Spleen (tissue), 13 donors: ENCODE measurements at places on chromosomes 16 and 17. TPM values are rescaled to one million over a fixed set of nuclear protein-coding genes. Genes with fewer than 3 reads are reported as not detected.
A peak's percentile ranks its signal among the peaks of the same experiment; 100 is the strongest.

DNA sequence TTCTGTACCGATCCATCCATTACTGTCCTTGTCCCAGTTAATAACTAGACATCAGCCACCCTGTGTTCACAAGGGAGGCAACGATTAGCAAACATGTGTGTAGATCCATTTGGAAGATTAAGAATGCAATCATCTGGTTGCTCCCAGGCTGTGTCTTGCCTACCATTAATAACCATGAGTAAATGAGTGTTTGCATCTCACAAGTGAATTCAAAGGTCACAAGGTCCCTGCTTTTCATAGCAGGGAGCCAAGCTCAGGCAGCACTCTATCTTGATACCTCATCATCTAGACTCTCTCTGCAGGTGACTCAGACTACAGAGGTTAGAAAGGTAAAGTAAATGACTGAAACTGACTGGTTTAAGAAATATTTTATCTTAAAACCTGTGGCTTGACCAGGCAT is 25.3 kb downstream of the VWA3A start:
- DNase-seq, result no peak

DNA sequence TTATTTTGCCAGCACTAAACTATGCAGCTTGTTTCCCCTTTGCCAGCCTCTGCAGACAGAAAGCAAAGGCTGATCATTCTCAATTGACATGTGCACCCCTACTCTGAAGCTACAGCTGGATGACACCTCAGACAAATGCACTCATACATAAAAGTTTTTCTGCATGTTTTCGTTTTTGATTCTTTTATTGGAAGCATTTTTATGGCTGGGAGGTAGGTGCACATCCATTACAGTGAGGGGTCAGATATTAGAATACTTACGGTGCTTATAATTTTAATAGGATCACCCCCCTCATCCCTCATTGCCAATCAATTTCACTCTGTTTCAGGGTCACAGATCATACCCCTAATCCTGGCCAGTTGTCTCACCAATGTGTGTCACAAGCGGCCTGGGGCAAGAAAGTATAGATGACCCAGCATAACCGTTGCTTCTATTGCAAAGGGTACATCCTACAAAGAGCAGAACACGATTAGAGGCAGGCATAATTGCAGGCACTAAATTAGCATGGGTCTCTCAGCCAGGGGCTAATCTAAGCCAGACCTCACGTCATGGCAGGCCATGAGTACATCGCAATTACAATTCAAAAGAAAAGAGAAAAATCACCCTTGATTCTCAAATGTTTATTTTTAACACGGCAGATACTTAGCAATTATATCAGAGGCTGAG is 89.5 kb upstream of the SOX9 start:
- no peak for DNase-seq

Gene ERCC4
- total RNA-seq, result 12.5 TPM

DNA sequence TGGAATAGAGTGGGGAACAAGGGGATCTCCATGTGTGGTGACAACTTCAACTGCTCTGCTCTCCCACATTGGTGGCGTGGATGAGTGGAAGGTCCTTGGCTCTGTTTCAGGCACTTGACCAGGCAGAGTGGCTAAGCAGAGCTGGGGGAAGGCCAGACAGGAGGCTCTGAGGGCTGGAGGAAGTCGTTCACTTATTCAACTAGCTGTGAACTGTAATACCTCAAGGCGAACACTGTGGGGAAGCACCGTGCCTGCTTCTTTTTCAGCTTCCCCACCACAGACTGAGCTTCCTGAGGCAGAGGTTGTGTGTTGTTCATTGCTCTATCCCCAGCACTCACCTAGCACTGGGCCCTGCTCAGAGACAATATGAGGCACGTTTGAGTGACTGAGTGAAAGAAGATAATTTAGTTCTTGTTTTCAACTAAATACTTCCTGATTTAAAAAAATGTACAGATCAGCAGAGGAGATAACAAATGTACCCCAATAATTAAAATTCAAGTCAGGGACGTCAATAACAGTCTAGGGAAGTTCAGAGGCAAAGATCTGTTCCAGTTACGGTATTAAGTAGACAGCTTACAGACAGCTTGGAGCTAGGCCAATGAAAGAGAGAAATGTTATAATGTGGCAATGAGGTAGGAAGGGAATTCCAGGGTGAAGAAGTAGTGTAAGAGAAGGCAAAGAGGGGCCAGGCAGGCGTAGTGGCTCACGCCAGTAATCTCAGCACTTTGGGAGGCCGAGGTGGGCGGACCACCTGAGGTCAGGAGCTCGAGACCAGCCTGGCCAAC is 34.7 kb downstream of the MYO18A start:
- DNase-seq, result peak; percentile 86

DNA sequence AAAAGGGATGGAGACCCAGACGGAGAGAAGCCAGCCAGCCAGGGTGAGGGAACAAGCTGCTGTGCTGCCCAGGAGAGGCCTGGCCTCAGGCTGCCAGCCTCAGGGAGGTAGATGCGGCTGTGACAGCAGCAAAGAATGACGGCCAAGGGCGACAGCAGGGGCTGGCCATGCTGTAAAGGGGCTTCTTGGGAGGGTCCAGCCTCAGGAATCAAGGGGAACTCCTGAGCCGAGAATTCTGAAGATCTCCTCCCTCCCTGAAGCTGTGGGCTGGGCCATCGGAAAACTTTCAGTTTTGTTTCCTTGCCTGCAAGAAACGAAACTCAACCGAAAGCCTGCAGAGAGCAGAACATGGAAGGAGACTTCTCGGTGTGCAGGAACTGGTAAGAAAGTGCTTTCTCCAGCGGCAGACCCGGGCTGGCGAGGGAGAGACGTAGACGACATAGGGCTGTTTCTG is at the start of gene XAF1:
Gene XAF1 (plus strand): TSS at position 316 of the 454 bp plus-strand sequence. CDS start 33 bp downstream, at position 349.
- DNase-seq, result peak; percentile 84

GRCh38 chr17:57803021-57803420 is 46.8 kb downstream of the MRPS23 start:
- no peak for DNase-seq
